Cerebellum (tissue), 4 donors: ENCODE measurements at places on chromosomes 2 and 18.

DNA sequence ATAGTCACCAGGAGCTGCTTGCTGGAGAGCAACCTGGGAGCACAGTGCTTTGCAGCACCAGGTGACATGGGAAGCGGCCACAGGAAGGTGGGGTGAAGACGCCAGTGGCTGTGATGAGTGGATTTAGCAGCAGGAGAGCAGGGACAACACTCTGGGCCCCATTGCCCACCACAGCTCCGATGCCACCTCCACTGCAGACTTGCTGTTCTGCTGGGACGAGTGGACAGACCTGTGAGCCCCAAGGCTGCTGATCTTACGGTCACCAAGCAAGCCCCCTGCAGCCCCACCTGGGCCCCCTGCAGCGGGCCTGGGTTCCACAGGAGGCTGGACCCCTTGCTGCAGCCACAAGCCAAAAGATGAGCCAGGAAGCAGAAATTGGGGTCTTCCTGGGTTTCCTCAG, 73.7 kb downstream of the CTIF start:
- DNase-seq = no peak

DNA sequence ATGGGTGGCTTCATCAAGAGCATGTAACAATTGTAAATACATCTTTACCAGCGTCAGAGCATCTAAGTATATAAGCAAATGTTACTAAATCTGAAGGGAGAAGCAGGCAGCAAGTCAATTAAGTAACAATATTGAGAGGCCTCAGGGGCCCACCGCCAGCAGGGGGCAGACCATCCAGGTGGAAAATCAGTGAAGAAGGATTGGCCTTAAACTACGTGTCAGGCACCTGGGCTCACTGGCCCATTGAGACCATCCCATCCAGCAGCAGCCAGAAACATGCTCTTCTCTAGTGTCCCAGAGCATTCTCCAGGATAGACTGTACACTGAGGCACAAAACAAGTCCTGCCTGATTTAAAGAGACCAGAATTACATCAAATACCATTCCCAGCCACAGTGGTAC, 96.2 kb upstream of the SNTG2 start:
- DNase-seq = no peak

GRCh38 chr18:63273222-63273927, 46.2 kb downstream of the BCL2 start:
- DNase-seq = no peak

DNA sequence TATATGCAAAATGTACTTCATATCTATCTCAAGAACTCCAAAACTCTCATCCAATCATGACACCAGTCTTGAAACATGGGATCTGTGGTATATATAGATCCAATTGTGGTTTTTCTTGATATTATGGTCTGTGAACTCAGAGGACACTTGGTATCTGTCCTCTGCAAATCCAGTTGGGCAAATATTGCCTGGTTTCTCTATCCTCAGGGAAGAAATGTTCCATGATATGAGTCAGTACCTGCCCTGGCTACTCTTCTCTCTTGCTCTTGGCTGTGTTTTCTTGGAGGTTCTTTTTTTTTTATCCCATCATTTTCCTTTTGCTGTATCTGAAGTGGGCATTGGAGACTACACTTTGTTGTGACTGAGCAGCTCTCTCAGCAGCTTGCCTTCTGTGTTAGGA, 10.9 kb downstream of the NBEAL1 start:
- no peak for DNase-seq

- DNase-seq = no peak
These were observed 45.1 kb upstream of the HDAC4 start for GRCh38 chr2:239445771-239446524.

DNA sequence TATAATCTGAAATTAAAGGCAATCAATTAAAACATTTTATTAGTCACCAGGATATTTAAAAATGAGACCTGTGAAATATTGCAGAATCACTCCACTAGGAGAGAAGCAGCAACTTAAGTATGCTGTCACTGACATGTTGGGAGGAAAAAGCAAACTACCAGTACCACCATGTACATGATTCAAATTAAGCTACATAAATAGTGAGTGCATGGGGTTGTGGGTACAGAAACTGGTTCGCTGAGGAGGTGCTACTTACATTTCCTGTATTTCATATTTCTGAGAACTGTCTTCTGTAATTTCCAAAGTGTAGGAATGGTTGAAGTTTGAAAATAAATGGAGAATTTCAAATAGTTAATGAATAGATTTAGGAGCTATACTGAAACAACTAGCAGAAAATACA, 7.9 kb upstream of the NR4A2 start:
- no peak for DNase-seq

DNA sequence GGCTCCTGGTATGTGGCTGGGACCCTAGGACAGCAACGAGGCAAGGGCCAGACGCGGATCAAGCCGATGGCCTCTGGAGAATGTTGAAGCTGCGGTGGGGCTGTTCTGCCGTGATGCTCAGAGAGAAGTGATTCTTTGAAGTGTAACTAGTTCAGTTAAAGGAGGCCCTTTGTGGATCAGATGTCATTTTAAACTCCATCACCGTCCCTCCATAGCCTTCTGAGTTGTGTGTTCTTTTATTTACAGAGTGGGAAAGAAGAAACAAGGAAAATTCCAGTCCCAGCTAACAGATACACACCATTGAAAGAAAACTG, 403 bp downstream of the PNO1 start:
- DNase-seq = no peak

- DNase-seq = peak; percentile 41
These were observed 74.5 kb upstream of the YPEL5 start for GRCh38 chr2:30072250-30072842.

DNA sequence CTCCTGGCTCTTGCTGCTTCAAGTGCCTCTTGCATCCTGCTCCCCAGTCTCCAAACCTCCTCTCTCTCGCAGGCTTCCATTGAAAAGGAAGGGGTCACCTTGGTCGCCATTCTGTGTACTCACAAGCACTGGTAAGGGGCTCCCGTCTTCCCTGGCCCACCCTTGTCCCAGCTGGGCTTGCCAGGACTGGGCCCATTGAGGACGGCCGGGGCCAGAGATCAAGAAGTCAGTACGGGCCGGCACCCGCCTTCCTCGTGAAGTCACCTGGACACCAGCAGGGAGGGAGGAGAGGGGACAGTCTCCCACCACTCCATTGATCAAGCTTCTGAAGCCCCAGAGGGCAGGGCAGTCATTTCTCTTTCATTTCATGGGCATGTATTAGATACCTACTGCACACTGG, 16.0 kb upstream of the CATIP start:
- DNase-seq = no peak
